ENCODE measurements at places on chromosomes 3 and 15.

GRCh38 chr3:25821746-25822573 lies 32.1 kb downstream of the OXSM start:
- no peak for DNase-seq

DNA sequence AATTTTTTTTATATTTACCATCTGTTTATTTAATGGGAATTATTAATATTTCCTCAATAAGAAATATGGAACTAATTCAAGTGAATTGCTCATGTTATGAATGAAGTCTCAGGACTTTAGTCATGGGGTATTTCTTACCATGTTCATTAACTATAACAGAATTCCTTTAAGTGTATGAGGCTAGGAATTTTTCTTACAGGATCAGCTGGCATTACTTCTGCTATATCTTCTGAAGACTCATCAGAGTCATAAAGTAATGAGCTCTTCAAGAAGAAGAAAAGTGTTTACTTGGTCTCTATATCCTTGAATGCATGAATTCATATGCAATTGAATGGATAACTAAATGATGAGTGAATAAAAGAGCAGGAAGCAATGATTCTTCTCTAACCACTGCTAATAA lies 486.8 kb upstream of the THBS1 start:
- DNase-seq = no peak

DNA sequence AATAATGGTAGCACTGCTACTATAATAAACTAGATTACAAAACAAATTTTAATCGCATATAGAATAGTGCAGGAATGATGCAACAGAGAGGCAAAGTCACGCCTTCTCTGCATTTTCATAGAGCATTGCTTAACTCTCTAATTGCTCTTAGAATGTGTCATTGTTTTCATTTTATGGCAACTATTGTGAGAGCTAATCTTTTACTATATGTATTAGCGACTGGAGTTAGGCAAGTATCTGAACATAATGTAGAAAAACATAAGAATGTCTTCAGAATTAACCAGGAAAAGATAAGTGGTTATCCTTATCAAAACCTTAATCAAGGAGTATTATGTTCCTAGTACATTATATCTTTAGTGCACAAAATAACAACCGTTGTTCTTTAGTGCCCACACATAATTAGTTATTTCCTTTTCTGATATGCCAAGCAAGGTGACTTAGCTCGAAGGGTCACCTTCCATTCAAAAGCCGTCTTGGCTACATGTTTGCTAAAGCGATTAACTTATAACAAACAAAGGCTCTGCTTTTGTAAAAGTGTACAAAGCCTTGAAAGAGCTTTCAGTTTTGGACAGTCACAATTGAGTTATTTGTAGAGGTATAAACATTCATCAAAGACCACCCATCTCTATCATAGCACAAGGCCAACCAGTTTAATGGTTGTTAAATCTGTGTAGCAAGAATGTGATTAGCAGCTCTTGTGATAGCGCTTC lies 1328.9 kb downstream of the ROBO2 start:
- no peak for DNase-seq

DNA sequence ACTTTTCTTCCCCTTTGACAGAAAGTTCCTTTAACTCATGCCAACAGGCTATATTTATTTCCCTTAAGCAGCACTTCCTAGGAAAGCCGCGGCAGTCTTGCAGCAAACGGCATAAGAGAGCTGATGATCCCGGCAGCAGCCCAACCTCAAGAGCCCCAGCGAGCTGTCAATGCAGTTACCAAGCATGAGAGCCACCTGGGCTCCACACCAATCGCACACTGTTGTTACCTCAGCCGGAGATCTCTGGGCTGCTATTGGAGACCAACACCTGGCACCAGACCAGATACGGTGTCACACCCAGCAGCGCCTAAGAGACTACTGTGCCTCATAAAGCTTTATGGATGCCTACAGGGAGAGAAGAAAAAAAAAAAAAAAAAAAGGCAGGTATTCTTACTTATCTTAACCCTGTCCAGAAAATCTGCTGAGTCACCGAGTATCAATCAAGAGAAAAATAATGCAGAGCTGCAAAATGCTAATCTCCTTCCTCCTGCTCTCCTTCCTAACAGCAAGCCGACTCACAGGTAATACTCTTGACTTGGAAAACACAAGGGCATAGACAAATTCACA lies 11.7 kb downstream of the ABCC5 start:
- DNase-seq = peak; percentile 79

DNA sequence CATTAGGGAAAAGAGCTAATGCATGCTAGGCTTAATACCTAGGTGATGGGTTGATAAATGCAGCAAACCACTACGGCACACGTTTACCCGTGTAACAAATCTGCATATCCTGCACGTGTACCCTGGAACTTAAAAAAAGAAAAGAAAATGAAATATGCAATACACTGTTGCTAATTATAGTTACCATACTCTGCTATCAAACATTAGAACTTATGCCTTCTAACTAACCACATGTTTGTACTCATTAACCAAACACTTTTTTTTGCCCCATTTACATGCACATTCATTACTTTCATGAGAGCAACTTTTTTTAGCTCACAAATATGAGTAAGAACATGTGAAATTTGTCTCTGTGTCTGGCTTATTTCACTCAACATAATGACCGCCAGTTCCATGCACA lies 253.1 kb downstream of the CGGBP1 start:
- DNase-seq = no peak

DNA sequence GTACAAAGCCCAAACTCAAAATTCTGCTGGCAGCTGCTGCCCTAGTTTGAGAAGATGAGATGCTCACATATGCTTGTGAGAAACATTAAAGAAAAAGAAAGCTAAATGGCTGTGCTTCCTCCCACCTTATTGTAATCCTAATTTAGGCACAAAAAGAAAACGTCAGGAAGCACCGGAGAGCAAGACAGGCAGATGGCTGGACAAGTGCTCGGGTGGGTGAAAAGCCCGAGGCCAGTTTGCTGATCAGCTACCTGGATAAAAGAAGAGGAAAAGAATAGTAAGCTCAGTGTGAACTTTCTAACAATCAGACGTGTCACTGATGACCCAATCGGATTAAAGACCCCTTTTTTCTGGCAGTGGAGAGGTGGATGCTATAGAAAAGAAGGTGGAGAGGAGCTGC lies 368.0 kb upstream of the ATP10A start:
- DNase-seq = no peak

GRCh38 chr3:171198781-171199472 lies 172.4 kb upstream of the SLC2A2 start:
- no peak for DNase-seq

GRCh38 chr15:41695750-41696436 lies 35.7 kb downstream of the MGA start:
- DNase-seq = no peak

GRCh38 chr3:151900460-151900859 lies 27.0 kb downstream of the SUCNR1 start:
- no peak for DNase-seq

DNA sequence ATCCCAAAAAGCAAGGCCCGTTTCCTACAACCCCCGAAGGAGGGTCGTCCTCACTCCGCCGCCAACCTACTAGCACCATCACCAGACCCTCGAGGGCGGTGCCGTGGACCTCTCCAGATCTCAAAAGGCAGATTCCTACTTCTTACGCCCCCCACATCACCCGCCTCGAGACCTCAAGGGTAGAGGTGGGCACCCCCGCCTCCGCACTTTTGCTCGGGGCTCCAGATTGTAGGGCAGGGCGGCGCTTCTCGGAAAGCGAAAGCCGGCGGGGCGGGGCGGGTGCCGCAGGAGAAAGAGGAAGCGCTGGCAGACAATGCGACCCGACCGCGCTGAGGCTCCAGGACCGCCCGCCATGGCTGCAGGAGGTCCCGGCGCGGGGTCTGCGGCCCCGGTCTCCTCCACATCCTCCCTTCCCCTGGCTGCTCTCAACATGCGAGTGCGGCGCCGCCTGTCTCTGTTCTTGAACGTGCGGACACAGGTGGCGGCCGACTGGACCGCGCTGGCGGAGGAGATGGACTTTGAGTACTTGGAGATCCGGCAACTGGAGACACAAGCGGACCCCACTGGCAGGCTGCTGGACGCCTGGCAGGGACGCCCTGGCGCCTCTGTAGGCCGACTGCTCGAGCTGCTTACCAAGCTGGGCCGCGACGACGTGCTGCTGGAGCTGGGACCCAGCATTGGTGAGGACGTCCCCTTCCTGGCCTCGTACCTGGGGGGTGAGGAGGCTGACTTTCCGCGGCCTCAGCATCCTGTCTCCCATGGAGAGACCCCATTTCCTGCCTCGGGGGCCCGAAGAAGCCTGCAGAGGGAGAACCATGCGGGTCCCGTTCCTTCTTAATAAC lies at the start of gene MYD88:
TSS of gene MYD88 (plus strand) at position 313 of the 842 bp plus-strand sequence. CDS start at position 353, 40 bp downstream.
- DNase-seq = no peak

GRCh38 chr3:10917176-10917575 lies 75.4 kb upstream of the SLC6A1 start:
- no peak for DNase-seq

DNA sequence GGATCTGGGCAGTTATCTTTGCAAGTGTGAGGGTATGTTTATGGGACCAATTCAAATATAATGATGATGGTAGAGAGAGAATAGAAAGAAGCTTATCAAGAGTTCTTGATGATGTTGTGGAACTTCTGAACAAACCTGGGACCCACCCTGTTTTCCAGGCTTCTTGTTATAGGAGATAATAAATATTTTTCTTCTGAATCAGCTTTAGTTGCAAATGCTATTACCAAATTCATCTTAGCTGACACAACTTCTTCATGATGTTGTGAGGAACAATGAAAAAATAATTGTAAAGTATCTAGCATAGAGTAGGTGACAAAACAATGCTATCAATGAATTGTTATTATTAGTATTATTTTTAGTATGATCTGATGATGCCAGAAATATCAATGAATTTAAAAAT lies 43.5 kb upstream of the PTX3 start:
- no peak for DNase-seq

- DNase-seq = no peak
These were observed 507.8 kb downstream of the LPP start for GRCh38 chr3:188661806-188662205.

DNA sequence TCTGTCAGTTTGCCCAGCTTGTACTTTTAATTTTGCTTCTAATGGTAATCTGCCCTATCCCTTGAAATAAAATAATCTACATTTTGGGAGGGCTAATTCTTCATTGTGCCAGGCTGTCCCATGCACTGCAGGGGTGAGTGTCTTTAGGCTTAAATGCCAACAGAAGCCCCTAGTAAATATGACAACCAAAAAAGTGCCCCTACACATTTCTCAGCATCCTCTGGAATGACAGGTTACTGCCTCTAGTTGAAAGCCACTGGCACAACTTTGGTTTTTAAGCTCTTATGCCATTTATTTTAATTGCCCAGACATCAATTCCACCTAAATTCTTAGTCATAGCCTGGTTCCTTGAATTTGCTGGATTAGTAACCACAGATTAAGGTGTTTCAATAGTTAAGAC lies 3.4 kb downstream of the EPM2AIP1 start:
- no peak for DNase-seq

DNA sequence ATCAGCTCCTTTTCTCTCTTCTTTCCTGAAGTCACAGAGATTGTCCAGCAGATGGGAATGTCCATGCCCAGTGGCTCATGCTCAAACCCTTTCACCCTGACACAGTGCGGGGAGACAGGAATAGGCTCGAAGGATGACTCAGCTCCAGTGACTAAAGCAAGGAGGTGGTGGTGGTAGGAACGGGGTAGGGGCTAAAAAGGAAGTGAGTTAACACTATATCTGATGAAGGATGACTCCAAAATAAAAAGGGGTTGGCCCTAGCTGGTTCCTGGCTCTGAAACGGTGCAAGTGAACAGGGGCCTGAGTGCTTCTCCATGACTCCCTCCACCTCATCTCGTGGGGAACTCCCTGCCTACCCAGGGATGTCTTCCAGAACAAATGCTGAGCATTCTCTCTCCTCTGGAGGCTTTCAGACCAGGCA lies 167.4 kb upstream of the LPP start:
- DNase-seq = no peak

DNA sequence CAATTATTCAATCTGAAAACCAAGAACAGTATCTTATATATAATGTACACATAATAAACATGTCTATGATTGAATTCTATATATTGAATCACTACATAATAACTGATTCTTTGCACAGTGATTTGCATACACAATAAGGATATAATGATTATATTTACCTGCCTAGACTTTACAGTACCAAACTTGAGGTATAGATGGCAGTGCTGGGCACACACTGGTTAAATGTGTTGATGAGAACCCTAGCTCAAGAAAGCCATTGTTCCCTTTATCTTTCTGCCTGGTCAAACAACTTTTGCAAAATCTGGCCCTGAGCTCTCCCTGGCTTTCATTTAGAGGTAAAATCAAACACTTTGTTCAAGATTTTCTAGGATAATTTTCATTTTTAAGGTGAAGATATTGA lies 697.7 kb downstream of the TUSC7 start:
- DNase-seq = no peak

GRCh38 chr15:77057072-77057471 lies 13.8 kb downstream of the TSPAN3 start:
- no peak for DNase-seq

DNA sequence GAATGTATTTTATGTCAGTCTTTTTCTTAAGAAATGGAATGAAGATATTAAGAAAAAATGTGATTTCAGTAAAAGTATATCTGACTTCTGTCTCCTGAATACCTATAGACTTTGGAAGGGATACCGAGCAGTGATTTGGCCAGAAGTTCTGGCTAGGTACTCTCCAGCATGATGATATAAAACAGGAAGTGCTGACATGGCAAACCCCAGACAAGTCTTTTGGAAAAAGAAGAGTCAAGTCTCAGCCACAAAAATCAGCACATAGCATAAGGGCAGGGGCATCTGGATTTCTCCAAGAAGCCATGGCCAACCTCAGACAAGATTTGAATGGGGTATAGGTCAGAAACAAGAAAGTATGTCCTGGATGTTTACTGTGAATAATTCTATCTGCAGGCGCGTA lies 643.3 kb upstream of the ARRDC4 start:
- no peak for DNase-seq

DNA sequence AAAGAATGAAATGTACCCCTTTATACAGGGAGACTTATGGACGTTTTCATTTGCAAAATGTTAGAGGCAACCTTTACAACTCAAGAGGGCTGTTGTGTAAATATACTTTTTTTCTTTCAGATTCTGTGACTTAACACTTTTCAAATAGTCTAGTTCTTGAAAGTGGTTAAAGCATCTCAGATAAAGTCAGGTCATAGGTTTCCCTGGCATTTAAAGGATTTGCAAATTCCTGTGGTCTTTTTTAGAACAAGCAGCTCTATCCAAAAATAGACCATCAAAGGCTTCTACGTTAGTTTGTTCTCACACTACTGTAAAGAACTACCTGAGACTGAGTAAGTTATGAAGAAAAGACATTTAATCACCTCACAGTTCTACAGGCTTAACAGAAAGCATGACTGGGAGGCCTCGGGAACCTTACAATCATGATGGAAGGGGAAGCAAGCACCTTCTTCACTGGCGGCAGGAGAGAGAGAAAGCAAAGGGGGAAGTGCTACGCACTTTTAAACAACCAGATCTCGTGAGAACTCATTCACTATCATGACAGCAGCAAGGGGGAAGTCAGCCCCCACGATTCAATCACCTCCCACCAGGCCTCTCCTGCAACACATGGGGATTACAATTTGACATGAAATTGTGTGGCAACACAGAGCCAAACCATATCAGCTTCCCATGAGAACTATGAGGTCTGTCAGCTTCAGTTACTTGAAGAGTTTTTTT lies 23.3 kb upstream of the GABRR3 start:
- DNase-seq = no peak

Measured in NCI-H187 (cell line).